ENCODE measurements at places on chromosomes 1 and 21.

- DNase-seq, result no peak
Observed at GRCh38 chr1:113934006-113934405, 4.9 kb downstream of the HIPK1 start.

DNA sequence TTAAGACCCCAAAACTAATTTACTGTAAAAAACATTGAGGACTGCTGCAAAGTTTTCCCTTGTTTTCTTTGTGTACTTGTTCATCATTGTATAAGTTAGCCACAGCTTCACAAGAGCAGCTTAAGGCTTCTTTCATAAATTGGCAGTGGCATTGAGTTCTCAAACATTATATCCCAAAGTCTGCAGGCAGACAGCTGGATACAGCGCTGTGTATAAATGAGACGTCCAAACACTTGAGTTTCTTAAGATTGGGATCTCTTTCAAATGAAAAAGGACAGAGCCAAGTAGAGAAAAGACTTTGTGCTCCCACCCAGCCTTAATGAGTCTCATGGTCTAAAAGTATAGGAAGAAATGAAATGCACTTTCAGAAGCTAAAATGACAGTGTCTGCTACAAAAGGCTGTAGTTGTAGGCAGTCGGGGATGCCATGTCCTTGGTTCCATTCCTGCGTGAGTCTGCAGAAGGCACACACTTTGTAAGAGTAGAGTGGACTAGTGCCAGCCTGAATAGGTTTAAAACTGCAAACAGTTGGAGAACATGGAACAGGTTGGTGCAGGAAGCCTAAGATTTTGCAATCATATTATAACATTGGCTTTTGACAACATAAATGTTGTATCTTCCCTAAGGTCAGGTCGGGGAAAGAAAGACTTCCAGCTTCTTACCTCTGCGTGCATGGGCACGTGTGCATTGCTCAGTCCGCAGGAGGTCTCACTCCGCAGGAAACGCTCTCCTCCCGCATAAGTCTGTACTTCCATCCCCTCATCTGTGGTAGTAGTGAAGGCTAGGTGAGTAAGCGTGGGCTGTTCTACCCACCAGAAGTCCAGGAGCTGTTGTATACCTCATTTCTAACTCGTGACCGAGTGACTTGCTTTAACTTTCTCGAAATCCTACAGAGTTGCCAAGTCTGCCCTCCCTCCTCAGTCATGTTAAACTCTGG is 94.4 kb downstream of the CD247 start:
- no peak for DNase-seq

DNA sequence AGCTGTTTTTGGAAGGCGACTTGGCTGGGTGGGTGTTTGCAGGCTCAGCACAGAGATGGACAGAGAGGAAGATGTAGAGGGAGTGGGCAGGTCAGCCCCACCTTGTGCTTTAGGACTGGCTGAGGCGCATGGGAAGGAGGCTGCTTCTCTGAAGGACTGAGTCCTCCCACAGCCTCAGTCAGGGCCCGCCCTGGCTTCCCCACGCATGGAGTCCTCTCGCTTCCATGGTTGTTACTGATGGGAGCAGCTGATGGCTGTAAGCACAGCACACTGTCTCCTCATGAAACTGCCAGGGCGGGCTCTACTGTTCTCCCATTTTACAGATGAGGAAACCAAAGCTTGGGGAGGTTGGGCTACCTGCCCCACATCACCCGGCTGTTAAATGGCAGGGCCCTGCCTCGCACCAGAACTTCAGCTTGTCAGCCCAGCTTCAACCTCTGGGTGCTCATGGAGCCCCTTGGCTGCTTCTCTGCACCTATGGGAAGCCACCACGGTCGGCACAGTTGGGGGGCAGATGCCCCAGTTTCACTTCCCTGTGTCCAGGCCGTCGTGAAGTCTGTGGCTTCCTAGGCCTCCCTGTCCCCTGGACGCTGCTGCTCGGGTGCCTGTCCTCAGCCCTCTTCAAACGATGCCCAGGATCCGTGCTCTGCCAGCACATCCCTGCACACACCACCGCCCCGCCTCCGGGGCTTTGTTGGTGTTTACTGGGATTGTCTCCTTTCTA is 2.4 kb downstream of the TMEM201 start:
- DNase-seq, result no peak

DNA sequence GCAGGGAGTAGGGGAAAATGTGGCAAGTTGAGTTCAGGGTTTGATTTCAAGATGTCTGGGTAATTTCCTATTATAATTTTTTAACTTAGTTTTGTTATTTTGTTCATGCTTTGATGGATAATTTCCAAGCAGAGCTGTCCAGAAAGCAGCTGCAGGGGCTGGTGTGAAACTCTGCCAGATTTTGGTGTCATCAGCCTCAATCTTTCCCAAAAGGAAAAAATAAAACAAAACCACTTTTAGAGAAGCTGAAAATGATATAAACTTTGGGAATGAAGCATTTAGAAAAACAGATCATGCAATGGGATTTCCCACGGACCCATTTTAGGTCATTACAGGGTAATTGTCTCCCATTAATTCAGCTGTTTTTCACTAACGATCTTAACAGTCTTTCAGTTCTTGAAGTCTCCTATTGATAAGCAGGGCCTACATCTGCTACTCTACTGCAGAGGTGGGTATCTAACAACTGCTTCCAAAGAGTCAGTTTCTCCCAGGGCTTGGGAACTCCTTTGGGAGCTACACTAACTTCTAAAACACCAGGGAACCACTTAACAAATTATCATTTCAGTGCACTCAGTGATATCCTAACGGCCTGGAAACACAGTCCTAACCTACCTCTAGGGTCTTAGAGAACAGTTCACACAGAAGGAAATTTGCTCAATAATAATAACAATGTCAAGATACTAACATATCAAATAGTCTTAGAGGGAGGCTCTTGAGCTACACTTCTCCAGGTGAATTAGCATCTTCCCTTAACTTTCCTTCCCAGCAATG is 12.3 kb downstream of the ZNF436 start:
- DNase-seq, result no peak

DNA sequence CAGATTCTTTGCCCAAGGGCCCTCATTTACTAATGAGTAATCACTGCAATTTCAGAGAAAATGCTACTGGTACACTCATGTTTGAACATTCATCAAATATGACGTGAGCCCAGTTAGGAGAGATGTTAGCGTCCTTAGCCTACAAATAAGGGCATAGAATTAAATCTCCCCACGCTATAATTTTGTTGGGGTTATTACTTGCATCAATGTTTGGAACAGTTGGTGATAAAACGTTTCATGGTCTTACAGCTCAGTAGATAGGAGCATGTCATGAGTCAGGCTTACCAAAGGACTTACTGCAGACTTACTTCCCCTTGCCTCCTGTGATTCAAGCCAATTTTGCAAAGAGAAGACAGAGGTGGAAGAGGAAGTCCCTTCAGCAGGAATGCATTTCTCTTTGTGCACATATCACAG is 304.0 kb downstream of the KIF26B start:
- DNase-seq, result no peak

DNA sequence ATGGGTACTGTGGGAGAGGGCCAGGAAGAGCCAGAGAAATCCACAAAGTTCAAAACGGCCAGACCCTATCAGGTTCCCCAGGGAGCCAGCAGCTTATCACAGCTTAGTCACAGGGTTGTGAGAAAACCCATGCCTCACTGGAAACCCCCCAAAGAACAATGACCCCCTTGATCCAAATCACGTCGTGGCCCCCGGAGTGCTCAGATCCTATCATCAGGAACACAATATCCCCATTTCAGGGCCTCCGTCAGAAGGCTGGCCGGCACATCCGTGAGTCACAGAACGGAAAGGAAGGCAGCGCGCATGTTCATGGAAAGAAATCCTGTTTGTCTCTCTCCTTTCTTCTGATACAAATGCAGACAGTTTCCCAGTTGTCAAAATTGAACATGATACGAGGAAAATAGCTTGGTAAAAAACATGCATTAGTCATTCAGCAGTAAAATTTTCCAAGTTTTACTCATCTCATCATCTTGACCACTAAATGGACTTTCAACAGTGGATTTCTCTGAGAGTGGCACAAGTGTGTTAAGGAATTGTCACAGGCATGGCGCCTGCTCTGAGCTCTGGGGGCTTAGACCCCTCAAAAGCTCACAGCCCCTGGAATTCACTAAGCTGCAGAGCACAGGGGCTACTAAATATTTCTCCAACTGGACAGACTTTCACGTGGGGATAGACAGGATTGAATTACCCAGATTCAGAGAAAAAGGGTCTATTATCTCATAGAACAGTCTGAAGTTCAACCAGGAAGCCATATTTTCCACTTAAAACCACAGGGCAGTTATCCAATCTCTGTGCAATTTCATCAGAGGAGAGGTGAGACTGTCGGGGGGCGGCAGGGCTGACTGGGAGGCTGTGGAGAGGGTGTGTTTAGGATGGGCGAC is 124.8 kb downstream of the RIPK4 start:
- DNase-seq, result peak; percentile 32

- DNase-seq, result no peak
Observed at GRCh38 chr1:212225871-212226302, 59.3 kb upstream of the PPP2R5A start.

- no peak for DNase-seq
Observed at GRCh38 chr1:71232786-71233185, 152.0 kb upstream of the ZRANB2 start.

DNA sequence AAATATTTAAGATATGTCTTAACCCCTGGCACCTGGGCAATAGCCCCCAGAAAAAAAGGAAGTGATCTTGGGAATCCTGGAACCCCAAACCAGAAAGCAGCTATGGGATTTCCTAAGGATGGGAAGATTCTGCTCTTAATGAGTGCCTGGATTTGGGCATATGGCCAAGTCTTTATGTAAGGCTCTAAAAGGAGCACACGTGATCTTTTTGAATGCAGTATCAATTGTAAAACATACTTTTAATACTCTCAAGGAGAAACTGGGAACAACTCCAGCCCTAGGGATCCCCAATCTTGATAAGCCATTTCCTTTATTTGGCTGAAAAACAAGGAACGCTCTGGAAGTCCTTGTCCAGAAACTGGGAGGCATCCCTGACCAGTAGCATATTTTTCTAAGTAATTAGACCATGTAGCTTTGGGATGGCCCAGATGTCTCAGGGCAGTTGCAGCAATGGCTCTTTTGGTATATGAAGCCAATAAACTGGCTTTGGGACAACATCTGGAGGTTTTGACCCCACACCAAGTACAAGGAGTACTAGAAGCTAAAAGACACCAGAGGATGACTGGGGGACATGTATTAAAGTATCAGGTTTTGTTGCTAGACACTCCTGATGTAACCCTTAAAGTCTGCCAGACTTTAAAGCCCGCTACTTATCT is 80.9 kb upstream of the KIAA0040 start:
- no peak for DNase-seq

- DNase-seq, result no peak
Observed at GRCh38 chr1:89547563-89548116, 23.0 kb downstream of the LRRC8B start.

DNA sequence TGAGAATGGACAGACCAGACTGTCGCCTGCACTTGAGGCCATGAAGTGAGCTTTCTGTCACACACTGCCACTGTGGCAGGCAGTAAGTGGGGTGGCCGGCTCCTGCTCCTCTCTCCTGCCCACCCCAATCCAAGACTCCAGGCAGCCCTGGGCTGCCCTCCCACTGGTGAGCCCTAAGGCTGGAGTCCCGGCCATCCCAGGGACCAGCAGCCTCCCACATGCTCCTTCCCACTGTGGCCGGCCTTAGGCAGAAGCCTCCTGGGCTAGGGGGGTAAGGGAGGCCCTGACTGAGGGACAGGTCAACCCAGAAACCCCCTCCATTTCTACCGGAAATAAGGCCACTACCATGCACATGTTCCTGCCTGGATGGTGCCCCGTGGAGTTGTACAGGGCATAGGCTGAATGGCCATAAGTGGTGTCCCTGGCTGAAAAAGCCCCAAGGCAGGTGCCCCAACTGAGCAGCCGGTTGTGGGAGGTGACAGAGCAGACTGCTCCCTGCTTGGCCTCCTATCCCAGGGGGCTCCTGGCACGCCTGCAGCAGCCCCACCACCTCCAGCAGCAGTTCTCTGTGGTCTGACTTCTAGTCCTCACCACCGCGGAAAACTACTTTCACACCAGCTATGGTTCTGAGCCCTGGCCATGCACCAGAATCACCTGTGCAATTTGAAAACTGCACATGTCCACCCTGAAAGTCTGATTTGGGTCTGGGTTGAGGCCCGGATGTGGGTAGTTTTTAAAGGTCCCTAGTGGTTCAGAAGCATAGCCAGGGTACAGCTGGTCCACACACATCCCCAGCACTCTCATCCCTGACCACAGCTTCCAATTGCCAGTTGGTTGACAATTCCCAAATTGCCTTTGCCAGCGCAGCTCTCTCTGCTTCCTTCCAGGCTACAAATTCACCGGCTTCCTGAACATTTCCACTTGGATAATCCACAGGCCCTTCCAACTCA is 1.6 kb upstream of the ARTN start:
- no peak for DNase-seq

DNA sequence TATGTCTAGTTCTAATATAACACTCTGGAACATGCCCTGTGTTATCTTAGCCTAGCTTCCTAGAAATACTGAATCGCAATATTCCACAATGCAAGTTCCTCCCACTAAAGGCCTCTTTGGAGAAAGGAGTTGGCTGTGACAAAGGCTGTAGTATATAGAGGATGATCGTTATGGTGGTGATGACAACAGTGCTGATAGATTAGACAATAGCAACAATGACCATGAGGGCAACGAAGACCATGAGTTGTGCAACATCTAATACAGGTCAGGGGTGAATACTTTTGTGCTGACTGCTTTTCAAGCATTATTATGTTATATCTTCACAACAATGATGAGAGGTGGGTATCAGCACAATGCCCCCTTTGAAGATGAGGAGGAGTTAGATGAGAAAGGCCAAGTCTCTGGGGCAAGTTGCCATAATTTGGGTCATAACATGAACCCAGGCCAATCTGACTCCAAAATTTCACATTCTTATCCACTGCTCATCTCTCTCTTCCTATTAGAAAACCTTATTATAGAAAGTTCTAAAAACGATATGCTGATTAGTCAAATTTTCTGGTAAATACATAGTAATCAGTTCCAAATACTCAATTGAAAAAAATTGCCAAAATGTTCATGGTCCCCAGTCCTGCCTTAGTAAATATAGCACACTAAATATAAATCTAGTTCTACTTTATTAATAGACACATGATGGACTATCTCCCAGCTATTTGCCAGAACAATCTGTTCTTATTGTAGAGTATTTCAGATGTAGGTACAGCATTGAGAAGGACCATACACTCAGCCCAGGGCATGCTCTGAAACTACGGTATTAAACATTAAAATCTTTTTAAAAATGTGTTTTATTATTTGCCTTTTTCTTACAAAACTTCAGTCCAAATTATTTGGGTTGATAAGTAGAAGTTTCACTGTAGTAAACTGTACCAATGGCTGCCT is 37.5 kb downstream of the HIVEP3 start:
- no peak for DNase-seq

DNA sequence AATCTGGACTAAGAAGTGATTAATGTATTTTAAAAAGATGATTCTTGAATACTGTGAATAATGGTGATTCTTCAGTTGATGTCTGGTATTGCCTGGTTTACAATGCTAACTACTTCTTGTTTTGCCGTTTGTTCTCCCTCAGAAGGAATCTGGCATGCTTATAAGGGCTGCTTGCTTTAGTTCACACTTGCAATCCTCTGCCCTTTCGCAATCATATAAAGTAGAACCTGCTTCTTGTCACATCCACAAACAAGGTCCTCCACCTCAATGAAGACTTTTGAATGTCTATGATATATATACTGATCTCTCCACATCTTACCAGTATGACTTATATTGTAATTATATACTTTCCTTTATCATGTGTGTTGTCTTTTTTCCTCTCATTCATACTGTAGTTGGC is 92.6 kb downstream of the ADGRL4 start:
- no peak for DNase-seq
